ENCODE measurements at places on chromosomes 7 and 10.

DNA sequence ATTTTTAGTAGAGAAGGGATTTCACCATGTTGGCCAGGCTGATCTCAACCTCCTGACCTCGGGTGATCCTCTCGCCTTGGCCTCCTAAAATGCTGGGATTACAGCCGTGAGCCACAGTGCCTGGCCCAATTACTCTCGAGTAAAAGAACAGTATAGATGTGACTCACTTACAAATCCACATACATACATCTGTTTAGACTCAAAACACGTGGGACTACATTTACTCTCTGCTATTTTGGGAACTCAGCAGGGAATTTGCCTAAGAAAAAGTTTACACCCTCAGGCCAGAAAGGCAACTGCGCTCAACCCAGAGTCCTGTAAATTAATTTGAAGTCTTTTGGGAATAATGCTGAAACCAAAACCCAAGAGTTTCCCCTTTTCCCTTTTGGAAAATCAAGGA, 289.7 kb downstream of the KLF6 start:
- peak overlapping the region; percentile 86 for H3K27ac ChIP-seq
- H3K27me3 ChIP-seq: no peaks in the 10 kb centered on the region
- H3K36me3 ChIP-seq: no peaks in the 10 kb centered on the region
- H3K4me3 ChIP-seq: no peak overlapping the region
- no peaks in the 10 kb centered on the region for H3K4me1 ChIP-seq

GRCh38 chr10:130388746-130389145, 252.6 kb downstream of the GLRX3 start:
- H3K36me3 ChIP-seq: no peaks in the 10 kb centered on the region
- no peaks in the 10 kb centered on the region for H3K4me1 ChIP-seq
- DNase-seq: no peak
- H3K27me3 ChIP-seq: no peaks in the 10 kb centered on the region

- no peak overlapping the region for H3K4me3 ChIP-seq
- DNase-seq: no peak
- no peaks in the 10 kb centered on the region for H3K27me3 ChIP-seq
- no peaks in the 10 kb centered on the region for H3K36me3 ChIP-seq
- H3K4me1 ChIP-seq: no peaks in the 10 kb centered on the region
These were observed 143.3 kb upstream of the LRGUK start for GRCh38 chr7:133983685-133984419.

DNA sequence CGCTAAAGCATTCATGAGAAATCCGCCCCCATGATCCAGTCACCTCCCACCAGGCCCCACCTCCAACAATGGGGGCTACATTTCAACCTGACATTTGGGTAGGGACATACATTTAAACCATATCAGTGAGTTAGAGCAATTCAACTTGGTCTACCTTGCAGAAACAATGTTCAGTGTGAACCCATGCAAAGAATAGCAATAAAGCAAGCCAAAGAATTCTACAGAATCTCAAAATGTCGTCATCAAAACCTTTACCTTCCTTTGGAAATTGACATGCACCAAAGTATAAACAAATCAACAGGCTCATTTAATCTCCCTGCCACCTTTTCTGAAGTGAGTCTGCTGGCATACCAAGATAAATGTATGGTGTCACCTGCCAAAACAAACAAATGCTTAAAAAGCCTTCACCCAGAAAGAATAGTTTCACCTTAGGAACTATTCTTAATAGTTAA, 68.8 kb upstream of the ABLIM1 start:
- no peak for DNase-seq
- H3K27ac ChIP-seq: no peak overlapping the region
- no peaks in the 10 kb centered on the region for H3K36me3 ChIP-seq
- no peak overlapping the region for H3K4me3 ChIP-seq
- no peaks in the 10 kb centered on the region for H3K27me3 ChIP-seq

DNA sequence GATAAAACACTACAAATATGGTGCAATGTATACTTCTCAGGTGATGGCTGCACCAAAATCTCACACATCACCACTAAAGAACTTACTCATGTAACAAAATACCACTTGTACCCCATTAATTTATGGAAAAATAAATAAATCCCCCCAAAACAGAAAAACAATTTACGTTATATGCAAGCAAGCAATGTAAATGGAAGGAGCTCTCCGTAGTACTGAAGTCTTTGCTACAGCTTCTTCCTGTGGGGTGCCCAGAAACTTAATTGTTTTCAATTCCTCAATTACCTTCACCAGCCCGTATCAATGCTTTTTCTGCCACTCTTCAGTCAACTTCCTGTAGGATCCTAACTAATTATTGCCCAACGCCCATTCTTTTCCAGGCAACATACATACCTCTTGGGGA, 138.1 kb downstream of the RELN start:
- no peak for DNase-seq
- no peak overlapping the region for H3K4me3 ChIP-seq
- H3K4me1 ChIP-seq: no peaks in the 10 kb centered on the region
- no peak overlapping the region for H3K27ac ChIP-seq
- no peaks in the 10 kb centered on the region for H3K27me3 ChIP-seq
- no peaks in the 10 kb centered on the region for H3K36me3 ChIP-seq

DNA sequence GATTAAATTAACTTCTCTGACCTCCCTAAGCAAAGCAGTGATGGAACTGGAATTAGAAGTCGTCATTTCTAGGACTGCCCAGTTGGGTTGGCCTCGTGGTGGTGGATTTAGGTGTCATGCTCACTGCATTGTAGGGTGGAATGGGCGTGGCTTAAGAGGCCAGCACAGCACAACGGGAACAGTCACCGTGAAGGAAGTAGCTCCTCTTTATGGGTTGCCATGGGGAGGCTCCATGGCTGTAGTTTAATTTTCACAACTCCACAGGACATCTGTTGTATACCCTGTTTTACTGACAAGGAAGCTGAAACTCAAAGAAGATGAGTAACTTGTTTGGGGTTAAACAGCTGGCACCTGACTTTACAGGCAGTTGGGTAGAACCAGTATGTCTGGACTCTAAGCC, 208.3 kb downstream of the CELF2 start:
- H3K4me1 ChIP-seq: no peaks in the 10 kb centered on the region
- H3K36me3 ChIP-seq: no peaks in the 10 kb centered on the region
- no peak overlapping the region for H3K4me3 ChIP-seq
- H3K27ac ChIP-seq: no peak overlapping the region
- no peak for DNase-seq

DNA sequence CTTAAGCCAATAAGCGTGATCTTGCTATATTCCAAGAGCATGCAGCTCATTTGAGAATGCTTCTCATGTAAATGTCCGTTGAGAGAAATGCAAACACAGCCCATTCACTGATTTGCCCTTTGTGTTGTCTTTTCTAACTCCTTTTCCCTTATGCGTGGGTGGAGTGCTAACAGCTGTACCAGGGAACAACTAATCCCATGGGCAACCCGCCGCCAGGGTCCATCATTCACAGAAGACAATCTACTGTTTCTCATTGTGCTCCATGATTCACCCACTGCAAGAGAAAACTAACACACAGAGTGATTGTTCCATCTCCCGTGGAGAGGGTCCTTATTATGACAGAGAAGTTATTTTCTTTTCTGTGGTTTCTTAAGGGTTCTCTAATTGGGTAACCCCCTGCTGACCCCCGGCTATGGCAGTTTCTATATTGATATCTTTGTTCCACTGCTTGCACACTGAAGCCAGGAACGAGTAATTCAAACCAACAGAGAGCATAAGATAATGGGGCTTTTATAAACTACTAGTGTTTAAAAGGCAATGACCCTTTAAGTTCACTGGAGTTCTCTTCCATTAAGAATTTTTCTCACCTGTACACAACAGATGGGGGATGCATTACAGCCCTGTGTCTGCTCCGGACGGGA, 298.7 kb downstream of the BAMBI start:
- no peaks in the 10 kb centered on the region for H3K36me3 ChIP-seq
- no peak overlapping the region for H3K27ac ChIP-seq
- H3K27me3 ChIP-seq: no peaks in the 10 kb centered on the region
- H3K4me3 ChIP-seq: no peak overlapping the region
- DNase-seq: no peak

All from uterus (tissue), 4 donors.